ENCODE measurements at places on chromosomes 3 and 15. TPM values are rescaled to one million over a fixed set of nuclear protein-coding genes. Genes with fewer than 3 reads are reported as not detected.

DNA sequence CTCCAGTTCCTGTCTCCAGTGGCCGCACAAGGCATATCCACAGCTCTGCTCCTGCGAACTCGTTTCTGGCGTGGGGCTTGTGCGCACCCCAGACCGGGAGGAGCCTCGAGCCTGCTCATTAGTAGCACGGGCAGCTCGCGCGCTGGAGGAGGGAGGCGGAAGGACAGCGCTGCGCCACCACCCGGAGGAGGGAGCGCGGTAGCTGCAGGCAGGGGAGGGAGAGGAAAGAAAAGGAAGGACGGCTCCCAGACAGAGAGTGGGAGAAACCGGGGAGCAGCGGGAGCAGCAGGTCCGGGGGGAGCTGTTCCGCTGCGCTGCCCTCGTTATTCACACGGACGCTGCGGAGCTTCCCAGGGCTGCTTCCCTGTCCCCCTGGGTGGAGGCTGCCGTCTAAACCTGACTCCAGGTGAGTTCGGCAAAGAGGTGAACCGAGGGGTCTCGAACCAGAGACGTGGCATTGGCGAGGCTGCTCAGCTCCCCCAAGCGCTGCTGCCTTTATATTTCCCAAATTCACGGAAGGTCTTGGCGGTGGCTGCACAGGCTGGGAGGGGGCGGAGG lies 121.3 kb upstream of the ZNF717 start:
- DNase-seq: peak; percentile 20

DNA sequence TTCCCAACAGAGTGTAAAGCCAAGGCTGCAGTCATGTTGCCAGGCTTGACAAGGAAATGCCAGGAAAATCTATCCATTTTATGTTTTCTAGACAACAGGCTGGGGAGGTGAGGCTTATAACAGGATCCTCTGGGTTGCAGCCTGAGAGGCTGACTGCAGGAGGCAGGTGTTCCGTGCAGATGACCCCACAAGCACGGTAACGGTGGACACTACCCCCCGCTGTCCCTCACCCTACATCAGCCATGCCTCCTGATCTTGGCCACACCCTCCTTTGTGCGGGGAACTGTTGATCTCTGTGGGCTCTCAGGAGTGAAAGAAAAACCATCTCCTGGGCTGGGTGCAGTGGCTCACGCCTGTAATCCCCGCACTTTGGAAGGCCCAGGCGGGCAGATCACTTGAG lies 68.0 kb upstream of the ADPGK start:
- DNase-seq: no peak

DNA sequence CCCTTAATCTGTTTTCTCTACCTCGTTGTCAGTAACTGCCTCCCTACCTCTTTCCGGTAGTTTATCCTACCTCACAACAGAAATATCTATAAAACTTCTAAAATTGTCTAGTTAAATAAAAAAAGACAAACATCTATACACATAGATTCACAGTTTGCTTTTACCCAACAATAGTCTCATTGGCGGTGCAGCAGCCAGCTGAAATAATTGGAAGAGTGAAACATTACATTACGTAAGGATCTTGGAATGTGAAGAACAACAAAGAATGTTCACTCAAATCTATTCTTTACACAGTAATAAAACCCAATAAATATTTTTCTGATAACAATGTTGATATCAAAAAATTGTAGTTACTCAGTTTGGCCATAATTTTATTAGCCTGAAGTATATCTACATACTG lies 115.5 kb upstream of the ARPP21 start:
- DNase-seq: no peak

GRCh38 chr3:139636511-139636910 lies 41.3 kb downstream of the NMNAT3 start:
- no peak for DNase-seq

GRCh38 chr3:30502742-30503073 lies 103.7 kb upstream of the TGFBR2 start:
- DNase-seq: no peak

DNA sequence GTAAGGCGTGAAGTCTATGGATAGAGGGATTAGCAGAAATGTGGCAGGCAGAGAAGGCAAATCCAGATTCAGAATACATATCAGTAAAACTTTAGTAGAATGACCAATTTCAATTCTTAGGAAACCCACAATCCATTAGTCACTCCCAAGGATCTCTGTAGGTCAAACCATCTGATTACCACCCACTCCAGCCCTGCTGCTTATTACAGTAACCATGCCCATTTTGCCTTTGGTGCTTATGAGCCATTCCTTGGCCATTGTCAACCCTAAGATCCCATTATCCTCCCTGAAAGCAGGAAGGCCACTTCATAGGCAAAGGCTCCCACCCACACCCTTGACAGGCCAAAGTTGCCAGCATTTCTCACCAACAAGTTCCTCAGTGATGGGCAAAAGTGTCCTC lies 5.1 kb upstream of the KLHL40 start:
- DNase-seq: no peak

DNA sequence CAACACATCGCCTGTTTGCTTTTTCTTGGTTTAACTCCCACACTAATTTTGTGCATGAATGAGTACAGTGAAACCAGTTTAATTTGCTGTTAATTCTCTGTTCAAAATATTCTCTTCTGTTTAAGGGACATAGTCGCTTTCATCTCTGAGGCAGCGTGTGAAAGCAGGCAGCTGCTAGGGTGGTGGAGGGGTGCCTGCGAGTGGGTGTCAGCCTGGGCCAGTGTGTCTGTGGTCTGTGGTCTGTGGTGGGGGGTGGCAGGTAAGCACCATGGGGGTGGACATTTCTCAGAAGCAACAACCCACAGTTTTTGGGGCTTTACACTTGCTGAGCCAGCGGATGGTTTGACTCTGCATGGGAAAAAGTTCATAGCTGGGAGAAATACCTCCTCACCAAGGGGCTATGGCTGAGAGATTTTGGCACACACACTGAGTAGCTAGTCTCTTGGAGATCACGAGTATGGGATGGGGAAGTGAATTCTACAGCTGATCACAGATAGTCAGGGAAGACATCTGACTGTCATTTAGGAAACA lies 109.2 kb downstream of the EPHB1 start:
- DNase-seq: no peak

The DNAH12 gene
- not detected for total RNA-seq

The ISL2 gene
- 0.11 TPM for total RNA-seq

The SCAMP5 gene
- total RNA-seq: 5.4 TPM

The RBPMS2 gene
- 1.4 TPM for total RNA-seq

The CPNE9 gene
- 0.53 TPM for total RNA-seq

Data from SK-MEL-5 (cell line).